B cell (primary cell): ENCODE measurements at places on chromosomes 11 and 22. TPM values are rescaled to one million over a fixed set of nuclear protein-coding genes. Genes with fewer than 3 reads are reported as not detected.
A peak's percentile ranks its signal among the peaks of the same experiment; 100 is the strongest.

SH3BP1 gene
- polyA plus RNA-seq: 61.0 and 69.7 TPM in 2 replicates

ACTN3 gene
- polyA plus RNA-seq: 0.22 and 0.26 TPM in 2 replicates

SNX32 gene
- 0.89 and 8.8 TPM in 2 replicates for polyA plus RNA-seq

CEND1 gene
- polyA plus RNA-seq: 0.13 and 0.20 TPM in 2 replicates

INCENP gene
- polyA plus RNA-seq: 8.9 and 9.1 TPM in 2 replicates

GRCh38 chr11:112553205-112553731, 292.6 kb upstream of the PLET1 start:
- no peak for DNase-seq

GRCh38 chr11:6894097-6894496, 1.8 kb upstream of the OR2D2 start:
- no peak for DNase-seq

GRCh38 chr11:71102251-71102995, 150.0 kb downstream of the SHANK2 start:
- DNase-seq: no peak

DNA sequence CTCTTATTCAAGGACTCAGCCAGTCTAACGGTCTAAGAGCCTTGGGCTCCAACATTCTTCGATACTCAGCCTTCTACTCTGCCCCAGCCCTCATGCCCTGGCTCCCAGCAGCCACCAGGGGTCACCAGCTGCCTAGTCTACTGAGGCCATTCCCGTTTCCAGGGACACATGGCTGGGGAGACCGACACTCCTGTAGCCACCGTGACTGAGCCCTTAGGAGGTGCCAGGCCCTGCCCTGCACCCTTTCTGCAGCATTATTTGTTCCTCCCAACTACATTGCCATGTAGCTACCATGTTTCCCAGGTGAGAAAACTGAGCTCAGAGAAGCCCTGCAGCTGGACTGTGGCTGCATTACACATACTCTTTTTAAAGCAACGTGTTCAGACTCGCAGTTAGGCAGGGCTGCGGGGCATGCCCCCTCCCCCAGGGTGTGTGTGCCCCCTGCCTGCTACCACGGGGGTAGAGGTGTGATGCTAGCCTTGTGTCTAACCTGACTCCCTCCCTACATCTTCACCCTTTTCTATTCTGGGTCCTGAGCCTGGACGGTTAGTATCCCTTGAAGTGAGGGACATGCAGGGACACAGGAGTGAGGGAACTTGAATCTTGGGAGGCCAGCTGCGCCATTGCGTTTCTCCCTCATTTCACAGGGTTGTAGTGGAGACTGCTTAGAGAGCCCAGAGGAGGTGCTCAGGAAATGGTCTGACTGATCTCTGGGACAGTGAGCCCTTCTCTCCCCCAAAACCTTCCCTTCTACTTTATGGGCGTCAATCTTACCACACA, 17.5 kb downstream of the ATG16L2 start:
- peak; percentile 57 for DNase-seq

GRCh38 chr11:28086569-28086968, 21.4 kb downstream of the KIF18A start:
- no peak for DNase-seq

- no peak for DNase-seq
Observed at GRCh38 chr11:14251754-14252153, 107.2 kb downstream of the RRAS2 start.

- no peak for DNase-seq
Observed at GRCh38 chr11:72280726-72281315, 36.8 kb upstream of the PHOX2A start.

GRCh38 chr22:27310966-27311697, 490.4 kb downstream of the MN1 start:
- DNase-seq: no peak

GRCh38 chr11:8501836-8502235, 92.2 kb downstream of the STK33 start:
- no peak for DNase-seq

- no peak for DNase-seq
Observed at GRCh38 chr22:25027959-25028840, 75.7 kb downstream of the KIAA1671 start.

DNA sequence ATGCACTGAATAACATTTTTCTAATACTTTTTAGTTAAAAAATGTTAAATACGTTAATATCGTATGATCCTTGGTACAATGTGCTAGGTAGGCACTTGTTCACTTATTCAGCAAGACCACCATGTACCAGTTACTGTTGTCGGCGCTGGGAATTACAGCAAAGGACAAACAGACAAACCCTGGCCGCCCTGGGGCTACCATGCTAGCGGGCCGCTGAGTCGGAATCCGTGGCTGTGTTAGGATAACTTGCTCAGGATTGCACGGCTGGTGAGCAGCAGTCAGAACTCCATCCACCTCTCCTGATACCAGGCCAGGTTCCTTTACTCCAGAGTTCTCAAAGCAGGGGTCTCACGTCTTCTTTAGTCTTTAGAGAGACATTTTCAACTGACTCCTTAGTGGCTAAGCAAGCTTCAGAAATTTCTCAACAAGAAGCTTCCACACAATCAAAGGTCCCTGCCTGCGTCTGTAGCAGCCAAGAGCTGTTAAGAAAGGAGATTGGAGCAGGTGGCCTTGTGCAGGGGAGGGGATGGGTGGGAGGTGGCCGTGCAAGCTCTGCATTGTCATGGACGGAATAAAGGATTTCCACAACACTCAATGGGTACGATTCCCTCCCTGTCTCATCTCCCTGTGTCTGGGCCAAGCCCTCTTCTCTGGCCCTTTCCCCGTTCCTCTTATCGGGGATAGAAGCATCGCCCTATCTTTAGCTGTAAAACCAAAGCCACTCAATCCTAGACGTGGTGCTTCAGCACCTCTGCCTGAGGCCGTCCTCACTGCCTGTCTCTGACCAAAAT, 39.8 kb upstream of the NNMT start:
- DNase-seq: no peak

GRCh38 chr22:38211556-38211955, 9.8 kb downstream of the MAFF start:
- DNase-seq: no peak

GRCh38 chr11:18748766-18749365, 22.9 kb upstream of the IGSF22 start:
- DNase-seq: no peak

DNA sequence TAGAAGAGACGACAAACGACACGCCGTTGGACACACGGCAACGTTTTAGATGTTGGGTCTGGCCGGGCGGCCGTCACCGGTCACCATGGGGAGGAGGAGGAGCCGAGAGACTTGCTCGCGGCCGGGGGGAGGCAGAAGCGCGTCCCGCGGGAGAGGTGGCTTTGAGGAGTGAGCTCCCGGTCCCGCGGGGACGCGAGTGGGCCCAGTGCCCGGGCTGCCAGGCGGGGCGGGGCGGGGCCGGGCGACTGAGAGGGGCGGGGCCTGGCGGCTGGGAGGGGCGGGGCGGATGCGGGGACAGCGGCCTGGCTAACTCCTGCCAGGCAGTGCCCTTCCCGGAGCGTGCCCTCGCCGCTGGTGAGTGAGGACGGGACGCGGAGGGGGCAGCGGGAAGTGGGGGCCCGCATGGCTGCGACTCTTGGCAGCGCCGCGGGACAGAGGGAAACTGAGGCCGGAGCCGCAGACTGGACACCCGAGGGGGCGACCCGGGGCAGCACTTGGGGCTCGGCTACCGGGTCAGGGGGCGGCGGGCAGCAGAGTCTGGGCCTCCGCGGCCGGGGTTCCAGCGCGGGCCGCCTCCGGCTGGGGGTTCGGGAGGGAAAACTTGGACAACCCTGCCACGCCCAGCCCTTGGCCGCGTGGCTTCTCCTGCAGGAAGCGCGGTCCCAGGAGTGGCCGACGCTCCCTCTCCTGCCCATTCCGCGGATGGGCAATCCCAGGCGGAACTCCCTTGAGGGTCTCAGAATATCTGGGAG, at the start of gene TSPO:
Gene TSPO, plus strand, starts transcription at position 309 of the 752 bp plus-strand sequence. CDS start 7,680 bp downstream, outside the sequence.
- DNase-seq: peak; percentile 69

DNA sequence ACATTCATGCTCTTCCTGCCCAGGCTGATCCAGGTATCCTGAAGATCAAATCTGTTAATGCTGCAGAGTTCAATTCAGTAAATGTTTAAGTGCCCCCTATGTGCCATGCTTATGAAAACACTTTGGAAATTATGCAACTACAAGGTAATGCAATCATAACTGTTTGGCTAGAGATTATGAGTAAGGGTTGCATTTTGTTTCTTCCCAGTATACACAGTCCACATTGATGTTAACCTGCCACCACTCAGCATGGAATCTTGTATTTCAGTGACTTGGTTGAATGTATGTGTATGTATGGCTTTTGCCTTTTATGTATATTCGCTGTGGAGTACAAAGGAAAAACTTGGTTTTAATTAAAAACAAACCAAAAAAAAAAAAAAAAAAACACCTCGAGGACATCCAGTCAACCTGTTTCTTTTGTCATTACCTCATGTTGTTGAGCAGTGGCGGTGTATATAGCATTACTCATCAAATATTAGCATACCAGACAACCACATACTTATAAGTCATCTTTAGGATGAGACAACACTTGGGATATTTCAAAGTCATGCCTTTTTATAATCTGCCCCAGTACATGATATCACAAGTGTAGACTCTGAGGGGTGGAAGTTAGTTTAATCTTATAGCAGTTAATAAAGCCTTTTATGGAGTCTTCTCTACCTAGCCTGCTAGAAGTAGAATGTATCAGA, 86.1 kb upstream of the HORMAD2 start:
- DNase-seq: no peak

- DNase-seq: no peak
Observed at GRCh38 chr22:24302591-24302990, 32.0 kb downstream of the SPECC1L start.
